ENCODE measurements at places on chromosomes 12 and 14. TPM values are rescaled to one million over a fixed set of nuclear protein-coding genes. Genes with fewer than 3 reads are reported as not detected.

- DNase-seq = peak; percentile 83
Observed at GRCh38 chr14:71497645-71498086, 434.6 kb upstream of the RGS6 start.

DNA sequence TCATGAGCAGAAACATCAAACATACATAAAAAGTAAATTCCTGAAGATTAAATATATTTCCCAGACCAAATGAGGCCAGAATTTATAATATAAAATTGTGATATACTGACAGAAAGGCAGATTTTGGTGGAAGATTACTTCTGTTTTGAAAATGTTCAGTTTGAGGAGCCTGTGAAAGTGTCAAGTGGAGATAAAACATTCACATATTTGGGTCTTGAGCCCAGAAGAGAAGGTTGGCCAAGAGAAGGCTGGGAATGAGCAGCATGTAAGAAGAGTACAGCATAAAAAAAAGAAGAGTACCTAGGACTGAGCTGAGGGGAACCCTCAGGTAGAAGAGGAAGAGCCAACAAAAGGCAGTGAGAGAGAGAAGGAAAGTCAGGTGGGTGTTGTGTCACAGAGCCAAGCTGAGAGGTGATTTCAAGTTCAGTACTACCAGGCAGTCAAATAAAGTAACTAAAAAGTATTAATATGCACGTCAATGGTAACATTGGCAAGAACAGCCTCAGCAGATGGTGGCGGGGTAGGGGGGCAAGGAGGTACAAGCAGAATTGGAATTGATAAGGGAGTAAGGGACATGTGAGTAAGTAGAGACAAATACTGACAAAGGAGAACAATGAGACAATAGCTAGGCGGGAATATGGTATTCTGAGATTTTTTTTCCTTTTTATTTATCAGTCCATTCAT, 120.7 kb upstream of the TTC7B start:
- DNase-seq = no peak

- no peak for DNase-seq
Observed at GRCh38 chr14:25259470-25259869, 209.5 kb upstream of the STXBP6 start.

Gene GLS2
- total RNA-seq = 0.09 TPM

Gene RASSF9
- total RNA-seq = 2.3 TPM

Gene FAM181A
- not detected for total RNA-seq

Gene TSHR
- total RNA-seq = 0.31 TPM

All from muscle of leg (tissue), 16 donors.